ENCODE measurements at places on chromosomes 6 and 20. TPM values are rescaled to one million over a fixed set of nuclear protein-coding genes. Genes with fewer than 3 reads are reported as not detected.
A peak's percentile ranks its signal among the peaks of the same experiment; 100 is the strongest.

BNIP5 gene
- not detected for total RNA-seq

OR2B6 gene
- not detected for total RNA-seq

SMAP1 gene
- 27.3 TPM for total RNA-seq

ATP9A gene
- 13.5 TPM for total RNA-seq

EMILIN3 gene
- total RNA-seq = not detected

GABRR1 gene
- total RNA-seq = not detected

GRCh38 chr20:45450097-45450818 is 19.3 kb upstream of the WFDC2 start:
- no peak overlapping the region for H3K27ac ChIP-seq
- no peak overlapping the region for H3K4me3 ChIP-seq
- no peaks in the 10 kb centered on the region for H3K36me3 ChIP-seq
- peak; percentile 18 for DNase-seq
- no peaks in the 10 kb centered on the region for H3K4me1 ChIP-seq

GRCh38 chr6:129263176-129263575 is 380.2 kb downstream of the LAMA2 start:
- no peaks in the 10 kb centered on the region for H3K4me1 ChIP-seq
- no peak overlapping the region for H3K4me3 ChIP-seq
- no peaks in the 10 kb centered on the region for H3K27me3 ChIP-seq
- H3K27ac ChIP-seq = no peak overlapping the region
- H3K36me3 ChIP-seq = no peaks in the 10 kb centered on the region
- DNase-seq = no peak

GRCh38 chr6:167828325-167828956 is 1.7 kb downstream of the AFDN start:
- H3K27me3 ChIP-seq = no peaks in the 10 kb centered on the region
- H3K36me3 ChIP-seq = no peaks in the 10 kb centered on the region
- no peak overlapping the region for H3K27ac ChIP-seq
- peaks cover 12% of the 10 kb centered on the region for H3K4me1 ChIP-seq

- no peaks in the 10 kb centered on the region for H3K27me3 ChIP-seq
- DNase-seq = no peak
- H3K4me3 ChIP-seq = no peak overlapping the region
- H3K36me3 ChIP-seq = no peaks in the 10 kb centered on the region
These were observed 8.5 kb downstream of the RBM38 start for GRCh38 chr20:57399587-57400155.

GRCh38 chr20:23099791-23100719 is 13.9 kb upstream of the CD93 start:
- H3K27me3 ChIP-seq = peaks cover 4% of the 10 kb centered on the region
- no peaks in the 10 kb centered on the region for H3K4me1 ChIP-seq
- DNase-seq = no peak
- no peak overlapping the region for H3K4me3 ChIP-seq
- no peak overlapping the region for H3K27ac ChIP-seq

DNA sequence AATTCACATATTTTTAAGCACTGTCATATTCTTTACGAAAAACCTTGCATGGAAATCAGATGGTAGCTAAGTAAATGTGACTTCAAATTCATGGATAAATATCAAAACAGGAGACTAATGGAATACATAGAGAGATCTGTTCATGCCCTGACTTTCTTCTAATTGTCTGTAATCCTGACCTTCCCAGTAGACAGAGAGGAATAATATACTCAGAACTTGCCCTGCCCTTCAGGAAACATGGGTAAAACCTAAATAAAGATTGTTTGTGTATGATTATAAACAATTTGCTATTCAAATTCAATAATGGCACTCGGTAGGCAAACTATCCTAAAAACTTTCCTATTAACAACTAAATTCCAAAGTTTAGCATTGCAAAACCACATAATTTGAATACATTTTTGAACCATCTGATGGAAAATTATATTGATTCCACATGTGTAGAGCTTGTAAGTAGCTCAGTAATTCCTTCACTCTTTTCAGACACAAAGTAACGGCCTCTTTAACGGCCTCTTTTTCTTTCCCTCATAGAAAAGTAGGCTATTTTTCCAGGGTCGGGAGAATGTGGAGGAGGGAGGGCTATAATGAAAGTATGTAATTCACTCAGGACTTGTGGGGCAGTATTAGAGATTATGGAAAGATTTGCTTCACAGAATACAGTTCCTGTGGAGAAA is 227.6 kb downstream of the ALDH8A1 start:
- H3K27me3 ChIP-seq = no peaks in the 10 kb centered on the region
- H3K4me3 ChIP-seq = no peak overlapping the region
- H3K4me1 ChIP-seq = peaks cover 4% of the 10 kb centered on the region
- H3K27ac ChIP-seq = no peak overlapping the region

GRCh38 chr6:13832778-13833177 is 18.4 kb upstream of the MCUR1 start:
- H3K27ac ChIP-seq = no peak overlapping the region
- peaks cover 5% of the 10 kb centered on the region for H3K27me3 ChIP-seq
- no peak overlapping the region for H3K4me3 ChIP-seq
- H3K4me1 ChIP-seq = no peaks in the 10 kb centered on the region
- no peak for DNase-seq

GRCh38 chr20:25204550-25205276 is 9.2 kb downstream of the ENTPD6 start:
- no peak overlapping the region for H3K27ac ChIP-seq
- H3K36me3 ChIP-seq = no peaks in the 10 kb centered on the region
- no peaks in the 10 kb centered on the region for H3K4me1 ChIP-seq
- no peaks in the 10 kb centered on the region for H3K27me3 ChIP-seq
- no peak for DNase-seq

DNA sequence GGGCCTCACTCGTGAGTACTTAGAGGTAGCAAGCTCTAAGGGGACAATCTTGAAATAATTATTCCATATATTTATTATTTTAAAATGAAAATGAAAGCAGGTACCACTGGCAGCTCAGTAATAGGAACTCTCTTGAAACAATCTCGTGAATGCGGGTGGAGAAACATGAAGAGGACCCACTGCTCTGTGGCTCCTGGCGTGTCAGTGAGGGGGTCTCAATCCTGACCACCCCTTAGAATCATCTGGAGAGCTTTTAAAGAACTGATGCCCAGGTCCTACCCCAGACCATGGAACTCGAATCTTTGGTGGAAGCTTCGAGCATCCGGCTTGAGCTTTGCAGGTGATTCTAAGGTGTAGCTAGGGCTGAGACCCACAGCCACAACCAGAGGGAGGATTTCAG is 23.9 kb upstream of the PXDC1 start:
- no peaks in the 10 kb centered on the region for H3K36me3 ChIP-seq
- H3K4me3 ChIP-seq = no peak overlapping the region
- H3K4me1 ChIP-seq = no peaks in the 10 kb centered on the region
- no peak overlapping the region for H3K27ac ChIP-seq
- DNase-seq = no peak

- no peaks in the 10 kb centered on the region for H3K27me3 ChIP-seq
- no peaks in the 10 kb centered on the region for H3K4me1 ChIP-seq
- no peak overlapping the region for H3K27ac ChIP-seq
- no peak for DNase-seq
These were observed 690.7 kb downstream of the KIF16B start for GRCh38 chr20:15882553-15882952.

DNA sequence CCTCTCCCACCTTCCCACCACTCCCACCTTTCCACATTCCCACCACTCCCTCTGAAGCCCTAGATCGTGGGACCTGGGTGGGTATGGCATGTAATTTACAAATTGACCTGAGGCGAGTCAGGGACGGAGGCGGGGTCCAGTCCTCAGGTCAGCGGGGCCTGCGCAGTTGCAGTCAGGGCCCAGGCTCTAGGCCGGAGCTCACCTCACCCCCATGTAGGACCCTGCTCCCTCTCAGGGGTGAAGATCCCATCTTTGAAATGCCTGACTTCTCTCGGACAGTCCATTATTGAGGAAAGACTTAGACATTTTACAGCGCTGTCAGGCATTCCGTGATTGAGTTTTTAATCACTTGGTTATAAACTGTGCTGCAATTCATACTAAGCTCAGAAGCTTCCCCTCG is 10.5 kb downstream of the THBS2 start:
- H3K36me3 ChIP-seq = peaks cover 25% of the 10 kb centered on the region
- peaks cover 5% of the 10 kb centered on the region for H3K4me1 ChIP-seq
- no peak overlapping the region for H3K4me3 ChIP-seq
- DNase-seq = no peak
- no peak overlapping the region for H3K27ac ChIP-seq

DNA sequence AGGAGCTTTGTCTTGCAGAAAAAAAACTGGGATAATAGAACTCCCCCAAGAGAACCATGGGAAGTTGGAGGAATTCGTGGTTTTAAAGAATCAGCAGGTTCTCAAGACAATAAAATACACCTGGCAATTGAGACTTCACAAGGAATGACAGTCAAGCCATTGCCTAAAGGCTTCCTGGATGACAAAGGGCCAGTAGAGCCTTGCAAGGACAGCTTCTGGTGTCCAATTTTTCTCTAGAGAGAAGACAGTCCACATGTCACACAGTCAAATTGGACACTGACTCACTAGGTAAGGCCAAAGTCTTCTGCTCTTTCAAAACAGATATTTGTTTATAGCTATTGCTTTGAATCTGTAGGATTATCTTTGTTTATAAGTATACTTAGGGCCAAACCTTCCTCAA is 80.3 kb upstream of the BMP5 start:
- H3K27ac ChIP-seq = no peak overlapping the region
- no peaks in the 10 kb centered on the region for H3K4me1 ChIP-seq
- no peaks in the 10 kb centered on the region for H3K36me3 ChIP-seq

DNA sequence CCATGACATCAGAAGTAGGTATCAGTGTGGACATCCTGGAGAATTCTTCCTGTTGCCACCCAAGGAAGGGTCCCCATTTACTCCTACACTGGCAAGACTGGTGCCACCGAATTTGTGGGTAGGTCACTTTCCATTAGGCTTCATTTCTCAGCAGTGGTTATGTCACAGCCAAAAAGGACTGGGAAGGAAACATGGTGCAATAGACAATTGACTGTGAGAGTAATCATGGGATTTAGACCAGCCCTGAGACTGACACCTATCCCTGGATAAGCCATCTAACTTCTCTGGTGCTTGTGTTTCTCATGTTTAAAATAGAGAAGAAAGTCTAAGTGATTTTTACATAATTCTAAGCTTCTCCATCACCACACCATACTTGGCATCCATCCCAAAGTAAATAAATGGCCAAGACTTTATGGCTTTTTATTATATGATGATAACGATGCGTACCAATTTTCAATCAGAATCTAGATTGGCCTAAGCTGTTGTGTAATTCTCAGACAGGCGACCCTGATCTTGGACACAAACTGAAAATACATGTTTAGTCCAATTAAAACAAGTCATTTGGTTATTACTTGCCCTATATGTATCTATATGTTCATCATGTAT is 10.2 kb downstream of the SMPDL3A start:
- peaks cover 26% of the 10 kb centered on the region for H3K4me1 ChIP-seq
- H3K4me3 ChIP-seq = no peak overlapping the region
- no peaks in the 10 kb centered on the region for H3K36me3 ChIP-seq
- H3K27me3 ChIP-seq = no peaks in the 10 kb centered on the region
- no peak overlapping the region for H3K27ac ChIP-seq
- DNase-seq = no peak

DNA sequence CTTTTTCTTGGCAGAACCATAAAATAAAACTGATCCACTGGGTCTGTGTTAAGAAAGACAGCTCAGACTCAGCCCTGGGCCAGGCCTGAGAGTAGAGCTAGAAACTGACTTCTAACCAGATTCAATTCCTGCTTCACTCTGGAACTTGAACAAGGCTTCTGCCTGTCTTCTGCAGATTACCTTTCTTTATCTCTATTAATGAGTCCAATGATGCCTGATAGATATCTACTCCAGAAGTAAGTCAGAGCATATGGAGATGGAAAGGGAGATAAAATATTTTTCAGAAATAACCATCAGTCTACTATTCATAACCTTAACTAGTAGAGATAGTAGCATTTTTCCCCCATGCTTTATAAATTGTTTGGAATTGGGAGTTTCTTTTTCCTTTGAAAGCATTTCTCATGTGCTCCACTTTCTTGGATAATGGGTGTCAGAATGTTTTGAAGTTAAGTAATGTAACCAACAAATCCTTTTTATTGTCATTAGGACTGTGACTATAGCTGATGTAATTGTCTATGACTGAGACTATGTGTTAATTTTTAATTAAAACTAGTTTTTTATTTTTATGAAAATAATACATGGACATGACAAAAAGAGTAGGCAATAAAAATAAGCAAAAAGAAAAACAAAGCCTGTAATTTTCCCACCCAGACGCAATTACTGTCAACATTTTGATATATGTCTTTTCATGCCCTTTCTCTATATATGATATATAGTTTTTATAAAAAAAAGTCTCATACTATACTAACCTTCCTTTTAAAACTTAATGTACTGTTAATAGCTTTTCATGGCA is 7.2 kb downstream of the SOBP start:
- H3K4me1 ChIP-seq = peaks cover 12% of the 10 kb centered on the region
- no peak overlapping the region for H3K4me3 ChIP-seq
- H3K27me3 ChIP-seq = peaks cover under 1% of the 10 kb centered on the region
- H3K36me3 ChIP-seq = no peaks in the 10 kb centered on the region
- H3K27ac ChIP-seq = no peak overlapping the region

GRCh38 chr6:2634139-2634964 is 116.4 kb downstream of the MYLK4 start:
- peaks cover 42% of the 10 kb centered on the region for H3K4me1 ChIP-seq
- no peaks in the 10 kb centered on the region for H3K27me3 ChIP-seq
- H3K27ac ChIP-seq = peak overlapping the region; percentile 35
- DNase-seq = peak; percentile 62
- H3K36me3 ChIP-seq = no peaks in the 10 kb centered on the region

GRCh38 chr6:128316258-128316929 is 204.0 kb downstream of the PTPRK start:
- H3K4me3 ChIP-seq = no peak overlapping the region
- DNase-seq = no peak
- H3K27me3 ChIP-seq = no peaks in the 10 kb centered on the region
- H3K4me1 ChIP-seq = no peaks in the 10 kb centered on the region
- H3K36me3 ChIP-seq = no peaks in the 10 kb centered on the region

Data from astrocyte (in vitro differentiated cells and primary cell).